ENCODE measurements at places on chromosomes 16 and 17.
A peak's percentile ranks its signal among the peaks of the same experiment; 100 is the strongest.

DNA sequence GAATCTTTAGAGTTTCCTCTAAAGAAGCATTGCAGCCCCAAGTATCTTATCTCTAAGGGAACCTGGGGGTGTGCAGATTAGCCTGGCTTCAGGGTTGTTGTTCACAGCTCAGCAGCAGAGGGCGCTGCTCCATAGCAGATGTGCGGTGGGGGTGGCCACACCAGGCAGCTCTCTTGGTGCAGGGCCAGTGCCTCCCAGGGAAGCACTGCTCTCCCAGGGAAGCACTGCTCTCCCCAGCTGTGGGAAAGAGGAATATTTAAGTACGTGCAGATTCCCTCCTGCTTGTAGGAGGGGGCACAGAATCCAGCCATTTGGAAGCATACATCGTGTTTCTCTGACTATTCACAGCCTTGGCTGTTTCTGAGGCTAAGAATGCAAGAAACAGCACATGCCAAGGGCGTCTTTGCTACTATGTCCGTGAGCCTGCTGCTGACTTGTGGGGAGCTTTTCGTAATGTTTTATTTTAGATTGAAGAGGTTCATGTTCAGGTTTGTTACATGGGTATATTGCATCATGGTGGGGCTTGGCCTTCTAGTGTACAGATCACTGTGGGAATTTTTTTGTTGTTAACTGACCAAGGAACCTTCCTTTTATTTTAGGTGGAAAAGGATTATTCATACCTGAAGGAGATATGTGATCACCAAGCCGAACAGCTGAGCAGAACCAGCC is 217.8 kb downstream of the SPECC1 start:
- peak; percentile 64 for DNase-seq

GRCh38 chr16:59058250-59058649 is 324.1 kb upstream of the GOT2 start:
- DNase-seq, result no peak

GRCh38 chr16:65658787-65659220 is 536.9 kb upstream of the CDH11 start:
- DNase-seq, result no peak

- DNase-seq, result no peak
These were observed 8.1 kb upstream of the DNASE1 start for GRCh38 chr16:3646348-3646920.

DNA sequence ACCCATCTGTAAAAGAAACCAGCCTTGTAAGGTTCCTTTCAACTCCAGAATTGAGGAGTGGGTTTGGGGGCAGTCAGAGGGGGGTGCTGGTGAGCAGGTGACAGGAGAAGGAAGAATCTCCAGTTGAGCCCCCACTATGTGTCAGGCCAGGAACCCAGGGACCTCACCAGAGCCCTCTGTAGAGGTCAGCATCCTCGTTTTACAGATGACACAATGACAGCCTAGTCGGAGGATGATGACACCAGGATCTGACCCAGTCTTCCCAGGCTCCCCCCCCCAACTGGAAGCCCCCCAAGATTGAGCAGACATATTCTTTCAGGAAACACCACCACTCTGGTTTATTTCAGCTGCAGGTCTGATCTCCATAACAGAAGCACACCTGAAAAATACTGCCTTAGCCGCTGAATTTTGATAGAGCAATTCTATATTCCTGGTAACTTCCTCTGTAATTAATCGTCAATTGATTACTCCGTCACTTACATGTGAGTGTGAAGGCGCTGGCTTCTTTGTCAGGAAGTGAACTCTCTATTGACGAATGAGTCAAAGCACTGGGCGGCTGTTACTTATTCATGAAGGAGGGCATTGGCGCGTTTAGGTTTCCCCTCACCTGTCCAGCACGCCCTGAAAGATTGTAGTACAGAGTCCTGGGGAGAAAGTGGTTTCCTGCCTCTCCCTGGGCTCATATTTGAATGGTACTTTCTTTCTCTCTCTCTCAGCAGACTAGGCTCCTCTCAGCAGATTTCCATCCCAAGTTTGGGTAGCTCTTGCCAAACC is 21.2 kb downstream of the SOCS3 start:
- DNase-seq, result no peak

GRCh38 chr17:76720941-76721340 is 5.5 kb downstream of the JMJD6 start:
- DNase-seq, result no peak

DNA sequence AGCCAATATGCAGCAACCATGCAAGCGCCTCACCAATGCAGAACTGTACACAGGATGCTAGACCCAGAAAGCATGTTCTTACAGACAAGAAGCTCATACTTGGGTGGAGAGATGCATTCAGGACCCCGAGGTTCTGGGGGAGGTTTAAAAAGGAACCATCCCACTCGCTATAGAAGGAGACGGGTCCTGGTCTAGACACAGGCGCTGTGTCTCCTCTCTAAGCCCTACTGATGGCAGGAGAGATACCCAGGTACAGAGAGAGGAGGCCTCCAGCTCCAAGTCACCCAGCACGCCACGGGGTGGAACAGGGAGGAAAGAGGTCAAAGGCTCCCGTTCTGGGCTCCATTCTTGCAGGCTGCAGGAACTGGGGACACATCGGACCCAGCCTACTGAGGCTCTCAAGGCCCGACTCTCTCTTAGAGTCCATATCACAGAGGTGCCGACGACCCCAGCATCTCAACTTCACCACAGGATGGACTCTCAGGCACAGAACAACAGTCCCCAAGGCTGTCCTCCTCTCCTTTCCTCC is 28.0 kb downstream of the SRCIN1 start:
- no peak for DNase-seq

All from stimulated activated CD4-positive, alpha-beta T cell treated with anti-CD3 and anti-CD28 coated beads, Interleukin-2, amount 100 ng/mL, for 4 hours (primary cell).